ENCODE measurements at places on chromosomes 3 and 15.

- no peak for DNase-seq
Observed at GRCh38 chr3:117798221-117798620, 1088.6 kb downstream of the TUSC7 start.

DNA sequence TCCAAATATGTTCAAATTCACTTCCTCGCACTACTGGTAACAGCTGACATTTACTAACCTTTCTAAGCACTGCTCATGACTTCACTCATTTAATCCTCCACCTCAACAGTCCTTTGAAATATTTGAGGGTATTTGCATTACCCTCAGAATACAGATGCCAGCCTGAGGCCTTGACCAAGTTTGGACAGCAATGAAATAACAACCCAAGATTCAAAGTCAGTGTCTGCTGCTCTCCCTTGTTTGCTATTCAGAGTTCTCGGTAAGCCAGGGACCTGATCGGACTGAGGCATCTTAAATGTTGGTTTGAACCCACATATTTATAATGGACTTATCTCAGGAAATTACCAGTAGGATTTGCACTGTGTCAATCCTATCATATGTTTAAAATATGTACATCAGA, 19.9 kb upstream of the SNRK start:
- DNase-seq: no peak

DNA sequence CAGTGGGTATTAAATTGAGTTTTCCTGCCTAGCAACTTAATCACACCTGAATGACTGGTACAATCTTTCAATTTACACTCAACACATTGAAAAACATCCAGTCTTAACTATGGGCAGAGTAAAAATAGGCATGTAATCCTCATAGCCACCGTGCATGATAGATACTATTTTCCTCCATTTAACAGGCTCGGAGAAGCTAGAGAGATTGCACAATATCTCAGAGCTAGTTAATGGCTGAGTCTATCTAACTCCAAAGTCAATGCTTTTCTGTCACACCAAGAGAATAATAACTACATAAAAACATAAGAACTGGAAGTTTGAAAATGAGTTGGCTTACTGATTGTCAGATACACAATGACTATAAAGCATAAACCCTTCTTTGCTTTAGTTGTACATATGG, 36.8 kb downstream of the LSAMP start:
- DNase-seq: no peak

- peak; percentile 61 for DNase-seq
Observed at GRCh38 chr3:128969993-128970739, 23.7 kb downstream of the CFAP92 start.

- DNase-seq: no peak
Observed at GRCh38 chr15:37933666-37934065, 774 bp upstream of the TMCO5A start.

DNA sequence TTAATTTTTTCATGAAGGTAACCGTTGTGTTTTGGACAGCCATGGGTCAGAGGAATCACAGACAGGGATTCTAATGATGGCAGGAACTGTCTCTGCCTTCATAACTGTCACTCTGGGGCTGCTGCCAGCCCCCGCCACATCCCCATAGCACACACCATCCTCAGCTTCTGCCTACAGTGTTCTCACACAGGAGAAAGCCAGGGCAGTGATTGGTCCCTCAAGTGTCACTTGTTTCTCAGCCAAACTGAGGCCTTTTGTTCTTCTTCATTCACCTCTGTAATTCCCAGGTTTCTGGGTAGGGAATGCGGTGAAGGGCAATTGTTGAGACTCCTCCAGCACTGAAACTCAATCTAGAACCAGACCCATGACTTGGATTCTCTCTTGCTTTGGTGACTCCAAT, 65.4 kb upstream of the C3orf80 start:
- no peak for DNase-seq

DNA sequence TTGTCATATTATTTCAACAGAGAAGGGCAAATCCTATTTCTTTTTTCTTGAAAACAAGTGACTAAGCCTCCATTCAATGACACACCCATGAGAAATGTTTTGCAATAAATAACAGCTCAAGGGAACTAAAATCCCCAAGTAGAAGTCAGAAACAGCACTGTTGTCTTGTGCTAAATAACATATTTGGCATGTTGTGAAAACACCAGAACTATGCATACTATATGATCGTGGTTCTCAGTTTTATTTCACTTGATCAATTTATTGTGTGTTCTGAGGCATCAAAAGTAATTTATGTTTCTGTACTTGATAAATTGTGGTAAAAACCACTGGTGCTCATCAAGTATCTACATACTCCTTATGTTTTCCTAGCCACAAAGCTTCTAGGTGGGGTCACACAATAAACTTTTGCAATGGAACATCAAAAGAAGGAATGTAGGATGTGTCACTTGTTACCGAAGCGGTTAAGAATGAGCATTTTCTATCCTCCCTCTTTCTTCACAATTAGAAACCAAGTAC, 691.7 kb upstream of the CBLB start:
- DNase-seq: no peak

DNA sequence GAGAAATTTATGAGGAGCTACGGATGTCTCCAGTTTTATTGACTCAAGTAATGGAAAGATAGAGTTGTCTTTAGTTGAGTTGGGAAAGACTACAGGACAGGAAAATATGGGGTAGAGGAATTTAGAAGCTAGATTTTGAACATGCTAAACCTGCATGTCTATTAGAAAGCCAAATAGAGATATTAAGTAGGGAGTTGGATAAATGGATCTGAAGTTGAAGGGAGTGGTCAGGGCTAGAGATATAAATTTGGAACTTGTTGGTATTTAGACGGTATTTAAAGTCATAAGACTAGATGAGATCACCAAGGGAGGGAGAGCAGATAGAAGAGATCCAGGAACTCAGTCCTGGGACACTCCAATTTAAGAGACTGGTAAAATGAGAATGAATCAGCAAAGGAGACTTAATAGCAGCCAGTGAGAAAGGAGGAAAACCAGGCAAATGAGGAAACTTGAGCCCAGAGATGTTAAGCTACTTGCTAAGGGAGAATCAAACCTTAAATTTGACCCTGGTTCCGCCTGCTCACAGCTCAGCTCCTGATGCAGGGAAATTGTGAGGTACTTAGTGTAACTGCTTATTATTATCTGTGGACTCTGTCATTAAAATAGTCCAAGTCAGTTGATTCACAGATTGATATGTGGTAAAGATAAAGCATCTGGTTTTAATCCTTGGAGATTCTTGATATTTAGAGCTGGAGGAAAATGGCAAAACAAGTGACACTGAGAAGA, 35.8 kb downstream of the ABI3BP start:
- DNase-seq: no peak

DNA sequence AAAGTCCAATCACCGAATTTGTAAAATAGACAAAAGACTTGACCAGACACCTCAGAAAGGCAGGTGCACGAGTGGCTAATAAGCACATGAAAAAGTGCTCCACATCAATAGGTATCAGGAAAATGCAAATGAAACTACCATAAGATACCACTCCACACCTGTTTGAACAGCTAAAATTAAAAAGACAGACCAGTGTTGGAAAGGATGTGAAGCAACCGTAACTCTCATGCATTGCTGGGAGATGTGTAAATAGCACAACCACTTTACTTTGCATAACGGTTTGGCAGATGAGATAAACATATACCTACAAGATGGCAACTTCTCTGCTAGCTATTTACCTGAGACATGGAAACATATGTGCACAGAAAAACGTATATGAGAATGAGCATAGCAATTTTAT, 56.9 kb downstream of the CADPS start:
- peak; percentile 24 for DNase-seq

GRCh38 chr15:31091481-31091880, 10.0 kb downstream of the TRPM1 start:
- DNase-seq: no peak

GRCh38 chr3:120021523-120021922, 72.7 kb downstream of the GSK3B start:
- no peak for DNase-seq

- DNase-seq: no peak
Observed at GRCh38 chr3:152386208-152386607, 117.5 kb downstream of the MBNL1 start.

DNA sequence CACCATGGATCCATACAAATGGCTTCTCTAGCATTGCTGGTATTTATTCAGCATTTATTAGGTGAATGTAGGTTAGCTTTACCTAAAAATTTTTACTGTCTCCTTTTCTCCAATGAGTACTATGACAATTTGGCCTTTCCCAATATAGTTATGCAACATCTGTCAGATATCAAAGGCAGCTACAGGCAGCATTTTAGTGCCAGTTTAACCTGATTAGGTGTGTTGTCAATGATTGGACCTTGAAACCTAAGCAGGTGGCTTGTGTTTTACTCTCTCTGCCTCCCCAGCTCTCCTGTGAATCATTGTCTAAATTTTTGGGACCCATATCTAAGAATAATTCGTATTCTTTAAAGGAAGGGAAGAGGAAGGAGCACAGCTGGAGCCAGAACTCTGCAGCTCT, 228.9 kb downstream of the KBTBD8 start:
- no peak for DNase-seq

- DNase-seq: no peak
Observed at GRCh38 chr3:16249336-16249735, 15.4 kb downstream of the DPH3 start.

DNA sequence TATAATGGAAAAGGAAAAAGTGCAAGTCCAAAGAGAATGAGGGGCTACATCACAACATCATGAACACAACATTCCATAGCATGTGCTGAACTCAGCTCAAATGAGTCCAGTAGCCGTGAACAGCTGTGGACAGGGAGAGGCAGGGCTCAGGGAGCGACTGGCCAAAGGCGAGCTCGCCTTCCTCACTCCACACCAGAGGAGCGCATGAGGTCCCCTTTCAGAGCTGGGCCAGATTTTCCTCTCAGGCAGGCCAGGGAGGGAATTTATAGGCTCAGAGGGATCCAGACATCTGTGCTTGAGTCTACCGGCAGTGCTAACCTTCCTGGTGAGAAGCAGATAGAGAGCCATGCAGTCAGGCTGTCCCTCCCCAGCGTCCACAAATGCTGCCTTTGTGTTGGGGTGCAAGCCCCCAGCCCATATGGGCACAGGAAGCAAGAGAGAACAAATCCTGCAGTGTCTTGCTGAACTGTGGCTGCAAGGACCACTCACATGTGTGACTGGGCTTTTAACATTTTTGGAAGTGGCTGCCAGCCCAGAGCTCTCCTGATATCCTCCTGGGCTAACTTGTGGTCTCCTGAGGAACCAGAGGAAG, 32.5 kb downstream of the ARHGEF3 start:
- DNase-seq: no peak

DNA sequence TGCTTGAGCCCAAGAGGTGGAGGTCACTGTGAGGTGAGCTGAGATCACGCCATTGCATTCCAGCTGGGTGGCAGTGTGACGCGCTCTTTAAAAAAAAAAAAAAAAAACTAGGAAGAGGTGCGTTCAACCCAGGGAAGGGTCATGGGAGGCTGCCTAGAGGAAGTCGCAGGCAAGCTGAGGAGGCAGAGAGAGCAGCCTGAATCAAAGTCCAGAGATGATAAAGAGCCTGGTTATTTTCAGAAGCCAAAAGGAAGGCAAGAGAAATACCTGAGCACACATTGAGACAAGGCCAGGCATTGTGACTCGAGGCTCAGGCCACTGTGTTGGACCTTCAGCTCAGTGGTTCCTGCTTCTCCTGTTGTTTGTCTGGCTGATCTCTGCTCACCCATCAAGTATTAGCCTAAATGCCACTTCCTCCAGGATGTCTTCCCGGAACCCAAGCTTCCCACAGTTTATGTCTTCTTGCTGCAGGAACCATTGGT, 16.1 kb upstream of the GCNT3 start:
- DNase-seq: no peak

- no peak for DNase-seq
Observed at GRCh38 chr3:45642731-45643152, 46.5 kb upstream of the SACM1L start.

GRCh38 chr3:187932530-187932929, 187.3 kb upstream of the BCL6 start:
- peak; percentile 56 for DNase-seq

DNA sequence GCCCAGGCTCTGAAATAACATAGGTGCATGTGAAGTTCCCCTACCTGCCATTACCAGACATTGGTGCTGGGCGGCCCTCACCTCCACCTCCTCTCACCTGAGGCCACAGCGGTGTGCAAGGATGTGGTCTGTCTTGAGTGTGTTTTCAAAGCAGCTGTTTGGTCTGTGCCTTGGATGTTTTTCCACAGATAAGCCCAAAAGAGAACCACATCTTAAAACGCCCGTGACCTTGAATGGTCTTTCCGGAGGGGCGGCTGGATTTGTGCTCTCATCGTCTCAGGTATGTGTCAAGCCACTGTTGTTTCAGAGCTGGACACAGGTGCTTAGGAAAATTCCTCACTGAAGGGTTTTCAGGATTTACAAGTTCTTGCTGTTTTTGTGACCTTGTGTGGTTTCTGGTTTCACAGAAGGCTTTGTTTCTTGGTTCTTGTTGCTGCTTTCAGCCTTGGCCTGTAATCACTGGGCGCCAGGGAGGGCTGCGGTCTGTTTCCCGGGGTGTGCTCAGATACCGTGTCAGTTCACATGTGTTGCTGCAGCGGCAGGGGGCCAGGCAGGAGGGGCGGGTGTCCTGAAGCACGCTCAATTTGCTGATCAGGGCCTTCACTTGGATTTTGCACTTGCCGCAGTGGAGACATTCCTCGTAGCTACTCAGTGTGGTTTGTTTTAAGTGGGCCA, 128.4 kb downstream of the IGF1R start:
- DNase-seq: no peak

DNA sequence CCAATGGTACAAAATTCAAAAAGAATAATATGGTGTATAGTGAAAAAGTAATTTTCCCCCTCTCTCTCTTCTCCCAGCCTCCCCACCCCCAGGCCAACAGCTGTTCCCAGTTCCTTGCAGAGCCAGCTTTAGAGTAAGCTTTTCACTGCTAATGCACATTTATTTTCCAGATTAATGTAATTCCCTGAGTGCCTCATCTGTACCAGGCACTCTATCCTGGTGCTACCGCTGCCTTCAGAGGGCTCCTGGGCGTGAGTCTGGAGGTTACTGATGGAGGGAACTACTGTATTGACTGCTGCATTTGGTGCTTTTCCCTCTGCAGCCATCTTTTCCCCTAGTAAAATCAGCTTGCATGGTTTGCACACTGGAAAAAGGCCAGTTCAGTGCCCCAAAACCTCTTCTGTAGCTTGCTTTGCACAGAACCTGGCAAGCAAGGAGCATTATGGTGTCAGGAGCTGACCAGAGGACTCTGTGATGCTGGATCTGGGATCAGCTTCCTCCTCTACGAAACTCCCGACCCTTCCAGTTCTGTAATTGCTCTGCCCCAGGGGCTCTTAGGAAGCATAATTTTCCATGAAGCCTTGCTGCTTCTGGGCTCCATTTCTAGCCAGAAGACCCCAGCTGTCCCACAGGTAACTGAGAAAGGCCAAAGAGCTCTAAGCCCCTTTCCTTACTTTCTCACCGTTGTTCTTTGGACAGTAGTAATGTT, 8.5 kb upstream of the USP3 start:
- no peak for DNase-seq

Data from germinal center (tissue), 1 donor.